Endothelial cell of umbilical vein (primary cell): ENCODE measurements at places on chromosomes 12 and 14. TPM values are rescaled to one million over a fixed set of nuclear protein-coding genes. Genes with fewer than 3 reads are reported as not detected.

Gene RD3L
- not detected in 2 replicates for polyA plus RNA-seq

DNA sequence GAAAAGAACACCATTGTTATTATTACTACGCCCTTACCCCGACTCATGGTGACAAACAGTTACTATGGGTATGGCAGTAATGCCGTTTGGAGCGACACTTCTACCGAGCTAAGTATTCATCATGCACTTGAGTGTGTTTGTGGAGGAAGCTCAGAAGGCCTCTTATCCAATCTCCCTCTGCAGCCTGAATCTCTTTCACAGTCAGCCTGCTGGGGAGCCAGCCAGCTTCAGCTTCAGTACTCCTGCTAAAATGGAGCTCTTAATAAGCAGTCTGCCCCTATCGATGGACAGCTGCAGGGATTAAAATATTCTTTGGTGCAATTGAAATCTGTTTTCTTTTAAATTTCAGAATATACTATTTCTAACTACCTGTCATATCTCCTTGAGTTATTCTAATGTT lies 24.7 kb upstream of the ATP5MC2 start:
- no peak overlapping the region for H3K4me3 ChIP-seq
- DNase-seq, result no peak
- H3K36me3 ChIP-seq, result no peaks in the 10 kb centered on the region
- peaks cover 3% of the 10 kb centered on the region for H3K4me1 ChIP-seq
- H3K27me3 ChIP-seq, result peaks cover 56% of the 10 kb centered on the region

Gene KRT7
- 120 and 131 TPM in 2 replicates for polyA plus RNA-seq

DNA sequence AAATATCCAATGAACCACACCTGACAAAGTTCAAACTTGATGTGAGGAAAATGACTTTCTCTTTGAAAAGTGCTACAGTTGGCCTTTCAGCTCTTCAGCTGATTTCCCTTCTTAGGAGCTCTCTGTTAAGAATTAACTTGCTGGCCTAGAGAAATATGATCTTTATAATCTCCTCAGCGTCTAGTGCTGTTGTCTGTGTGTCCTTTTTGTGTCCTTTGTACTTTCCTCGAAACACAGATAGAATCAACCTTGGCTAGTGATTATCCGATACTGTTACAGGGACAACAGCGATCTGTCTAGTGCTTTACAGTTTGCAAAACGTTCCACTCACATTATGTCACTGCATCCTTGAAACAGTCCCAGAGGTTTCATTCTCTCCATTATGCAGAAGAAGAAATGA lies 162.8 kb upstream of the RMST start:
- no peaks in the 10 kb centered on the region for H3K36me3 ChIP-seq
- no peaks in the 10 kb centered on the region for H3K27me3 ChIP-seq
- no peaks in the 10 kb centered on the region for H3K4me1 ChIP-seq
- no peak overlapping the region for H3K27ac ChIP-seq
- H3K4me3 ChIP-seq, result no peak overlapping the region

- no peaks in the 10 kb centered on the region for H3K27me3 ChIP-seq
- peak overlapping the region; percentile 46 for H3K27ac ChIP-seq
- H3K4me3 ChIP-seq, result no peak overlapping the region
- H3K4me1 ChIP-seq, result peaks cover 22% of the 10 kb centered on the region
- no peaks in the 10 kb centered on the region for H3K36me3 ChIP-seq
These were observed 50.5 kb downstream of the B4GALNT3 start for GRCh38 chr12:510071-510825.

DNA sequence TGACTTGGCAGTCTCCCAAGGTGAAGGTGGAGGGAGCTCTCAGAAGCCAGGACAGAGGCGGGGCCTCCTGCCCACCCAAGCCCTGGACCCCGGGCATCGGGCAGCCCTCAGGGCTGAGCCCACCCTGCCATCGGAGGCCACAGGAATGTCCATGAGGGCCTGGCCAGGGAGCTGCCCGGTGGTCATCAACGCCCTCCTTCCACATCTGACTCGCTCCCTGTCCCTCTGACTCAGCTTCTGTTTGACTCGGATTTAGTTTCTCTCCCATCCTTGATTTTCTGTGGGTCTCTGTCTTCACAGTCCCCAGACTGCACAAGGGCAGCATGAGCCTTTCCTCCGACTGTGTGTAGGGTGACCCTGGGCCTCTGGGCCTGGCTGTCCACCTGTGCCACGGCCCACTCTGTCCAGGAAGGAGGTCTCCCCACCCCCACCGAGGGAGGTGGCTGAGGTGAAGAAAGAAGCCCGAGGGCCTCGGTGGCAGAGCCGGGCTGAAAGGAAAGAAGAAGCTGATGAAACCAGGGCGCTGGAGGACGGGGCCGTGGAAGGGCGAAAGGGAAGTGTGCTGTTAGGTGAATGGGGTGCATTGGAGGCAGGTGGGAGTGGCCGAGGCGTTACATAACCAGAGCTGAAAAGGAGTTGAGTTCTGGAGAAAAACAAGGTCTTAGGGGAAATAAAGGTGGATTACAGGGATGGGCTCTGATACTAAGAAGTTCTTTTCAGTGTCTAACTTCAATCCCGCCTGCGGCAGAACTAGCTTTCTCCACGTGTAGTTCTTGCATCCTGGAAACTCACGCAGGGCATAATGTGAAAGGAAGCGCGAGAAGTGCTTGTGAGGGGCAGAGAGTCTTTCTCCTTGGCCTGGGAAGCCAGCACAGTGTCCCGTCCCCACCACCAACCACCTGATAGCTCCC lies 16.7 kb upstream of the TMEM106C start:
- H3K27me3 ChIP-seq, result peaks cover 10% of the 10 kb centered on the region
- no peak overlapping the region for H3K4me3 ChIP-seq
- no peak for DNase-seq
- no peaks in the 10 kb centered on the region for H3K36me3 ChIP-seq
- no peak overlapping the region for H3K27ac ChIP-seq
- no peaks in the 10 kb centered on the region for H3K4me1 ChIP-seq

DNA sequence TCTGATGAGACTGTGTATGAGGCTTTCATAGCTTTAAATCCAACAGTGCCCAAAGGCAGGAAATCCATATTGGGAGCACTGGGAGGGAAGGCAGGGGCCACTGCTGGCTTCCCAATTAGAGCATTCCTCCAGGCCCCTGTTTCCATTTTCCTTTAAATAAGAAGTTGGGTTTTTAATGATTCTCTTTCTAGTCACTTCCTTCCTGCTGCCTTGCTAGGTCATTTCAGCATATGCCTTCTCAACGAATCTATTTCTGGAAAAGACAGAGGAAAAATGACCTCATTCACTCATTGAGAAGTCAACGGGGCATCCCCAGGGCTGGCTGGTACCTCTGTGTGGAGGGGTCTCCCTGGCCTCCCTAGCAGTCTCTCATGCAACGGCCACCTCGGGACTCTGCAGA lies 43.5 kb downstream of the IGF1 start:
- H3K36me3 ChIP-seq, result no peaks in the 10 kb centered on the region
- H3K4me3 ChIP-seq, result no peak overlapping the region
- H3K27me3 ChIP-seq, result no peaks in the 10 kb centered on the region
- peak; percentile 48 for DNase-seq

DNA sequence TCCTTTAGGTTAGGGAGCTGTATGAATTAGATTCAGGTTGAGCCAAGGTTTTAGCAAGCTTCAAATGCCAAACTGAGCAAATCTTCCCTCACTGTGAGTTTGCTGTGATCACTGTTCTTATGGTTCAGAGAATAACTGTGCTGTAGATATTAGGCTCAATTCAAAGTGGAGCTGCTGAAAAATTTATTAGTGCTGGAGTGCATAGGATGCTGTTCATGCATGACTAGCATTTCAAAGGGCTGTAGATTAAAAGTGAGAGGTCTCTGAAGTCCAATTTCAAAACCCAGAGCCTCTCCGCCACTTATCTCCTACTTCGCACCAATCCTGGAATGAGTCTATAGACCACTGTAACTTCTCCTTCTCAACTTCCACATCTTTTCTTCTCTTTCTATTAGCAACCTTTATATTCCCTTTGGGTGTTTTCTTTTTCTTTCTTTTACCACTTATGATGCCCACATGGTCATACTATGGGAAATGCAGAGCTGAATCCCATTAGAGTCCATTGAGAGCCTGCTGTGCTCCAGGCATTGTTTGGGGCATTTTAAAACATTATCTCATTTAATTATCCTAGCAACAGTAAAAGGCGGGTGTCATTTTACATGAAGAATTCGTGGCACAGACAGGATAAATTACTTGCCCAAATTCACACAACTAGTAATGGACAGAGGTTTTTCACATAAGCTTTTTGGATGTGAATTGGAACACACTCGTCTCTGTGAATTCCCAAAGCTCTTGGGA lies 77.5 kb upstream of the EEA1 start:
- no peak overlapping the region for H3K27ac ChIP-seq
- no peak for DNase-seq
- peaks cover 35% of the 10 kb centered on the region for H3K4me1 ChIP-seq
- H3K36me3 ChIP-seq, result no peaks in the 10 kb centered on the region
- H3K4me3 ChIP-seq, result no peak overlapping the region

Gene PPP4R4
- polyA plus RNA-seq, result not detected in 2 replicates

- peaks cover 10% of the 10 kb centered on the region for H3K4me1 ChIP-seq
- H3K4me3 ChIP-seq, result no peak overlapping the region
- DNase-seq, result no peak
These were observed 3.6 kb upstream of the KRAS start for GRCh38 chr12:25254271-25254880.

DNA sequence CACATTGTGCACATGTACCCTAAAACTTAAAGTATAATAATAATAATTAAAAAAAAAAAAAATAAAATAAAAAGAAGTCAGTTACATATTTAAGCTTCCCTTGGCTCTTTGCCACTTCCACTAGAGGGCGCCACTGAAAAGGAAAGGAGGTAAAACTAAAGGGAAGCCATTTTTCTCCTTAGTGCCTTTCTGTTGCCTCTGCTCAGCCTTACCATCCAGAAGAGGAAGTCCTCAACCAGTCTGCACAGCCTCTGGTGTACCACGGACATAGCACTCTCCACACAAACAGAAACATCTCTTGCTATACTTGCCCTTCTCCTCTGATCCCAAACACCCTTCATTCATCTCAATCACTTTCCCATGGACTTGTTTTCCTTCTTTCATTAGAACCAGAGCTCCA lies 169.0 kb upstream of the EEA1 start:
- H3K4me1 ChIP-seq, result no peaks in the 10 kb centered on the region
- peak; percentile 53 for DNase-seq
- no peak overlapping the region for H3K27ac ChIP-seq
- no peaks in the 10 kb centered on the region for H3K36me3 ChIP-seq

- H3K27ac ChIP-seq, result no peak overlapping the region
- DNase-seq, result no peak
- H3K27me3 ChIP-seq, result no peaks in the 10 kb centered on the region
- no peak overlapping the region for H3K4me3 ChIP-seq
These were observed 80.6 kb upstream of the GTF2A1 start for GRCh38 chr14:81301371-81301770.

- H3K4me3 ChIP-seq, result no peak overlapping the region
- H3K27ac ChIP-seq, result no peak overlapping the region
- no peak for DNase-seq
- H3K4me1 ChIP-seq, result no peaks in the 10 kb centered on the region
- H3K36me3 ChIP-seq, result no peaks in the 10 kb centered on the region
- H3K27me3 ChIP-seq, result no peaks in the 10 kb centered on the region
These were observed 25.1 kb downstream of the MOK start for GRCh38 chr14:102279688-102280348.

Gene ZFP36L1
- 46.0 and 63.3 TPM in 2 replicates for polyA plus RNA-seq

DNA sequence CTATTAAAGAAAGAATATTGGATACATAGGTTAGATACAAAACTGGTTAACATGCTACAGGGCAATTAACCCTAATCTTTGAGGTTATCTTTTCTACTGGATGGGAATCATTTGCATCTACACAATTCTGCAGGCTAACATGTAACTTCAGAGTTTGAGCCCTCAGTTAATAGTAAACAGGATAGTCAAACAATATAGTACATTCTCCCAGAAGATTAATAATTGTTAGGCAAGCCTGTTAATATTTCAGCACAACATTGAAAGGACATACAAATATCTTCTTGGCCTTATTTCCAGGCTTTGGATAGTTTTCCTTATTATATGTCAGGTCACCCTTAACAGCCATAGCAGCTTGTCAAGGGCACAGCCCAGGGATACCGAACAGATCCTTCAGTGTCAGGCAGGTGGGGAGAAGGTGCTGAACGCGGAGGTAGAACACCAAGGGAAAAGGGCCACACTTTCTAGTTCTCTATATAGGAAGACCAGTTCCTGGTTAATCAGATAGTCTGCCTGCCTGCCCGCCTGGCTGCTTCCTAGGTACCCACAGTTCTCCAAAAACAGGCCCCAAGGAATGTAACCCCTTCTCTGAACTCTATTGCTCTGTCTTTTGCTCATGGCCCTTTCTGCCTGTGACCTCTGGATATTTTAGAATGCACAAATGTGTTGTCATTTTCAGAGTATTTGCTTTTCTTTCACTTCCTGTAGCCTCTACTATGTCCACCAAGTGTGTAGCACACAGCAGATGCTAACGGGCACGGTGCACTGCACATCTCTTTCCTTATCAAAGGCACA lies 256.0 kb downstream of the PCNX1 start:
- DNase-seq, result no peak
- peaks cover 1% of the 10 kb centered on the region for H3K27me3 ChIP-seq
- no peaks in the 10 kb centered on the region for H3K36me3 ChIP-seq
- no peaks in the 10 kb centered on the region for H3K4me1 ChIP-seq
- H3K27ac ChIP-seq, result no peak overlapping the region
- no peak overlapping the region for H3K4me3 ChIP-seq

DNA sequence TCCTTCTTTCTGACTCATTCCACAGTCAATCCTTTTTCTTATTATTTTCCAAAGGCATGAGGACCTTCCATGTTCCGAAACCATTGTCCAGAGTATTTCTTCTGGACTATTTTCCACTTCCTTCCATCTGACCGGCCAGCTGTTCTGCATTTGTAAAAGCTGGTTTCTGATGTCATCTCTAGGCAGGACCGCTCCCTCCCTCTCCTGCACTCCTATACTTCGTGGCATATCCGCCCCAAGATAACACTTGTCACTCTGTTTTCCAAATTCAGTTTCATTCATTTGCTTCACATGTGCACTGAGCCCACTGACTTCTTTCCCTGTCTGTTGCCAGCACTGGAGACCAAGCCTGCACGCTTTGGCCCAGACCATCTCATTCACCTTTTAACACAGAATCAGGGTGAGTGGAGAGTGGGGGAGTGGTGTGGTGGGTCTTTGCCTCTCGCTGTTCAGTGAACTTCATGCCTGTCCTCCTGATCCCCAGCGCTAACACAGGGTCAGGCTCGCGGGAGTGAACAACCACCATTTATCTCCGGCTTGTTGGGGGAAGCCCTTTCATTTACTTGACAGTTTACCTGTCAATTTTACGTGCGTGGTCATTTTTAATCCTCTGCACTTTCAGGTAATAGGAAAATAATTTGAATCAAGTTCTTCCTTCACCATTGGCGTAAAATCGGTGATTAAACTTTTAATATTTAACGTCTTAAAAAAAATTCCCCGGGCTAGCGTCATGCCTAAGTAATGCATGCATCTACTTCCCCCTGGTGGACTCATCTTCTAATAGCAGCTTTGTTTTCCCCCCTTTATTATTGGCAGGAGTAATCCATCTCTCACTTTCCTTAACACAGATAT lies 52.5 kb downstream of the C12orf75 start:
- peaks cover 13% of the 10 kb centered on the region for H3K4me1 ChIP-seq
- no peaks in the 10 kb centered on the region for H3K36me3 ChIP-seq
- DNase-seq, result peak; percentile 84
- peak overlapping the region; percentile 24 for H3K4me3 ChIP-seq
- H3K27me3 ChIP-seq, result no peaks in the 10 kb centered on the region
